ENCODE measurements at places on chromosomes 16 and 17. TPM values are rescaled to one million over a fixed set of nuclear protein-coding genes. Genes with fewer than 3 reads are reported as not detected.

DNA sequence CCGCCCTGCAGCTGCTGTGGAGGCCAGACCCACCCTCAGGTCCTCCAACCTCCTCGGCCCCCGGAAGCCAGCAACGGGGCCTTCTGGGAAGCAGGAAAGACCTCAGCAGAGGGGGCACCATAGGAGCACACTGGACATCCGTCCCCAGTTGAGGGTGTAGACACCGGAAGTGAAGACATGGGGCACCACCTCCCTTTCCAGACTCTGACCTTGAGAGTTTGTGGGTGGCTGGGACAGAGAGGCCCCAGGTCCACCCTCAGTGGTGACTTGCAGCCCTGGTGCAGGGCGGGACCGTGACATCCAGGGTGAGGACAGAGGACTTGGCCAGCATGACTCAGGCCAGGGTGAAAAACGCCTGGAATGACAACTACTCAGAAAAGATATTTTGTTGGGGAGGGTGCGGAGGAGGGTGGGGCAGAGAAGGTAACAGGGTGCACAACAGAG lies 19.9 kb downstream of the CEP295NL start:
- DNase-seq = no peak

DNA sequence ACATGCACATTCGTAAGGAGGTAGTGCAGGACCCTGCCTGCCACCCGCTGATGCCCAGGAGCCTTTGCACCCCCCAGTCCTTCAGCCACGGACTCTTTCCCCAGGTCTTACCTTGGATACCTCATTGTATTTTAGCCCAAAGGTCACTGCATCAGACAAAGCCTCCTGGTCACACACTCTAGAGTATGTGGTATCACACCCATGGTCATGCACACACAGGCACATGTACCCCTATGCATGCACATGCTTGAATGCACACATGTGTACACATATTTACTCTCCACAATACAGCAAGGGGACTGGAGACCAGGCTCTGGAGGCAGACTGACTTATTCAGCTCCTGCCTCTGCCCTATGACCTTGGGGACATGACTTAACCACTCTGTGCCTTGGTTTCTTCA lies 357.5 kb downstream of the C16orf95 start:
- DNase-seq = no peak

The FAM117A gene
- 9.6 TPM for polyA plus RNA-seq

The HOXB1 gene
- not detected for polyA plus RNA-seq

The KRT25 gene
- polyA plus RNA-seq = not detected

The CCL17 gene
- 3.5 TPM for polyA plus RNA-seq
